ENCODE measurements at places on chromosomes 6 and 20.

- no peak for DNase-seq
These were observed 431.9 kb upstream of the JARID2 start for GRCh38 chr6:14814016-14814415.

GRCh38 chr6:43628393-43629103, 516 bp downstream of the GTPBP2 start:
- DNase-seq: peak; percentile 63

DNA sequence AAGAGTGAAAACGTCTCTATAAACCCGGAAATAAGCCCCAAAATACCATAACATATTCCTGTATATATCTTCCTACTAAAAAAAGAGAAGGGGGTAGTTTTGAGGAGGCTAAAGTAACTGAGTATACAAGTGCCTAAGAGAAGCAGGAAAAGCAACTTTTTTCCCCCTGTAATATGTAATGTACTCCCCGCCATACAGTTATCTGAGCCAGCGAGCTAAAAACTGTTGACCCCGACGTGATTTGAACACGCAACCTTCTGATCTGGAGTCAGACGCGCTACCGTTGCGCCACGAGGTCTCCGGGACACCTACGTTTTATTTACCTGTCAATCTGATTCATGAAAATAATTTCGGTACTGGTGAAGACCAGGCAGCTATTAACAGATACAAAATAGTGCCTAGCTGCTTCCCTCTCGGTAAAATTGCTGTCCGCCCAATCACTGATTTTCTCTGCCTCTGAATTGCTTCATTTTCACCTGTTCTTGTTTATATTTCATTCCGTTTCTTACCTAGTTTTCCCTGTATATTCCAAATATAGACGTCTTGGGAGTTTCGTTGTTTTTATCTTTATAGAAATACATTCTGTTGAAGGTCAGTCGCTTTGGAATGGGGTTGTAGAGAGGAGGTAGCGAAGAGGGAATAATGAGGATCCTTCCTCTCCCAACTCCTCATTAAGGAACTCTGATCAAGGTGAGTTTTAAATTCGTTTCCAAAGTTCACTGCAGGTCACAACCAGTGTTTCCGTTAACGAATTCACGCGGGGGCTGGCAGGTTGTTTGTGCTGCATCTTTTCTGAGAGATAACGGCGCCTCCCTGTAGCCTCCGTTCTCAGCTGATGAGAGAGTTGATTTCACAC, 33.6 kb upstream of the BTN3A2 start:
- DNase-seq: peak; percentile 61

- DNase-seq: no peak
These were observed 172.2 kb downstream of the ARID1B start for GRCh38 chr6:156949376-156949775.

DNA sequence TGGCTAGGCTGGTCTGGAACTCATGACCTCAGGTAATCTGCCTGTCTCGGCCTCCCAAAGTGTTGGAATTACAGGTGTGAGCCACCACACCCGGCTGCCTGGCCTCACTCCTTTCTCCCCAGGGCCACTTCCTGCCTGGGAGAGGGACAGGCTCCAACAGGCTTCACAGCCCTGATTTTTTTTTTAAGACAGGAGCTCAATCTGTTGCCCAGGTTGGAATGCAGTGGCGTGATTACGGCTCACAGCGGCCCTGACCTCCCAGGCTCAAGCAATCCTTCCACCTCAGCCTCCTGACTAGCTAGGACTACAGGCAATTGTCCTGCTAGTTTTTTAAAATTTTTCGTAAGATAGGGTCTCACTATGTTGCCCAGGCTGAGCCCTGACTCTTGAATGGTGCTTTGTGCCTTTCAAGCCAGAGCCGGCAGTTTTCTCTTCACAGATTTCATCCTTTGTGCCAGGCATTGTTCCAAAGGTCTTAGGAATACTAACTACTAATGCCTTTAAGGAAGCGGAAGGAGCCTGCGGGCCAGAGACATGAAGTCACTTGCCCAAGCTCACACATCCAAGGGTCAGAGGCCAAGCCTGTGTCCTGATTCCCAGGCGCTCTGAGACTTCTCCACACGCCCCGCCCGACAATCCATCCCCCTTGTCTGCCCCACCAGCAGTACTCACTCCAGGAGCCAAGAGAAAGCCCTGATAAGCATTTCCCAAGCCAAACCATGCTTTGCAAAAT, 19.2 kb downstream of the CAPN11 start:
- no peak for DNase-seq

GRCh38 chr6:129695373-129696027, 14.5 kb downstream of the ARHGAP18 start:
- DNase-seq: no peak

DNA sequence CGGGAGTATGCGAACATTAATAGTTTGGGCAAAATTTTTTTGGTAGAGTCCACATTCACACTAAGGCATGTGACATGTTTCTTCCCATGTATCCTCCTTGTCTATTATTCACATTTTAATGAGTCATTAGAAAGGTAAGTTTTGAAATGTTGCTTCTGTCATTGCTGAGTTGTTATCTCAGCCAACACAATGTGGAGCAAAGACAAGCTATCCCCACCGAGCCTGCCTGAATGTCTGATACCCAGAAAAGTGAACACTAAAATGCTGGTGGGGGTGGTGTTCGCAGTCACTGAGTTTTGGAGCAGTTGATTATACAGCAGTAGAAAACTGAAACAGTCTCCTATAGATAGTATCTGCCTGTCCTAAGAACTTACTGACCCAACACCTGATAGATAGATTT, 68.3 kb upstream of the ASF1A start:
- no peak for DNase-seq

GRCh38 chr20:63740627-63741353, 1.2 kb downstream of the SLC2A4RG start:
- DNase-seq: peak; percentile 45

GRCh38 chr6:11318835-11319813, 86.7 kb upstream of the NEDD9 start:
- DNase-seq: no peak

GRCh38 chr20:50309280-50309763, 118.7 kb downstream of the CEBPB start:
- no peak for DNase-seq

GRCh38 chr6:127893541-127893940, 7.3 kb downstream of the THEMIS start:
- DNase-seq: peak; percentile 45

- DNase-seq: no peak
These were observed 4.4 kb upstream of the ARFGAP1 start for GRCh38 chr20:63268256-63268655.

- DNase-seq: no peak
These were observed 12.6 kb downstream of the MCM3 start for GRCh38 chr6:52271852-52272460.

- no peak for DNase-seq
These were observed 294.8 kb downstream of the GMDS start for GRCh38 chr6:1950631-1951030.

GRCh38 chr20:53981752-53982437, 88.5 kb downstream of the BCAS1 start:
- DNase-seq: peak; percentile 20

DNA sequence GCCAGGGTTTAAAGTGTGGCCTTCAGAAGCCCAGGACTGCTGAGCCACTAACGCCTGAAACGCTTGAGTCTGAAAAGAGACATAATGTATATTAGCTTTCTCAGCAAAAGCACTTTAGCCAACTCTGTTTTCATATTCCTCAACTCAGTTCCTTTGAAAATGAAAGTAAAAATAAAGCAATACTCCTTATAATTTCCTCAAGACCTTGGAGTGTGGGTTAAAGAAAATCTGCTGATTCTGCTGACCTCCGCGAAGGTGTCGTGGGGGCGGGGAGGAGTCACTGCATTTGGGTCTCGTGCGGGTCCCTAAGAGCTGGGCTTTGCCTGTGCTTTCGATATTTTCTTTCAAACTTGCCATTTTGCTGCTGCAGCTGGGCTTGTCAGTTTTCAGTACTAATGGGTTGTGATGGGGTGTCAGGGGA, 142.2 kb upstream of the ARID1B start:
- no peak for DNase-seq

DNA sequence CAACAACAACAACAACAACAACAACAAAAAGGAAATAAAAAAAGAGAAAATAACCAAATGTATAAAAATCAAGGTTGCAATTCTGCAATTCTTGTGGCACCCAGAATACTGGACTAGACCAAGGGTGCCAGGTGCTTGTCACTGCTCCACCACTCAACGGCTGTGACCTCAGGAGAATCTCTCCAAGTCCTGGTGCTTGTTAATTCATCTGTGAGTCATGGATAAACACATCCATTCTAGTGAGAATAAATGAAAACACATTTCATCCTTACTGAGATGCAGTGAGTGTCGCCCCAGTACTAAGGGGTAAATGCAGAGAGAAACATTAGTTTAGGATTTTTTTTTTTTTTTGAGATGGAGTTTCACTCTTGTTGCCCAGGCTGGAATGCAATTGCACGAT, 32.0 kb downstream of the HLA-C start:
- no peak for DNase-seq

DNA sequence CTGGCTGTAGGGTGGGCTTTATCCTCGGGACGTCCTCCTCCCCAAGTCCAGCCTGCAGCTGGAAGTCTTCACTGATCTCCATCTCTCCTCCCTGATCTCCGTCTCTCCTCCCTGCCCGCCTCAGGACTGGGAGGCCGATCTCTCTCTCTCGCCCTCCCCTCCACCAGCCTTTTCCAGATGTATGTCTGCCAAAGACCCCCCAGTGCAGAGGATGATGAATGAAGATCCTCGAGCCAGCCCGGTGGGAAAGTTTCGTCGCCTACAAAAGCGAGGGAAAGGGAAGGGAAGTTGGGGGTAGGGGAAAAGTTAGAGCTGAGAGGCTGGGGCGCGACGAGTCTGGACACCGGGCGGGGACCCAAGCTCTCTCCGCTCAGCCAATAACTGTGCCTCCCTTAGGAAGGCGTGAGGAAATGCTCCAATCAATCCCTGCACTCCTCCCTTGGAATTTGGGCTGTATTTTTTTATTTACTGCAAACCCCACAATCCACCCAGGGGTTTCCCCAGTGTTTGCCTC, 595 bp upstream of the SRF start:
- no peak for DNase-seq

DNA sequence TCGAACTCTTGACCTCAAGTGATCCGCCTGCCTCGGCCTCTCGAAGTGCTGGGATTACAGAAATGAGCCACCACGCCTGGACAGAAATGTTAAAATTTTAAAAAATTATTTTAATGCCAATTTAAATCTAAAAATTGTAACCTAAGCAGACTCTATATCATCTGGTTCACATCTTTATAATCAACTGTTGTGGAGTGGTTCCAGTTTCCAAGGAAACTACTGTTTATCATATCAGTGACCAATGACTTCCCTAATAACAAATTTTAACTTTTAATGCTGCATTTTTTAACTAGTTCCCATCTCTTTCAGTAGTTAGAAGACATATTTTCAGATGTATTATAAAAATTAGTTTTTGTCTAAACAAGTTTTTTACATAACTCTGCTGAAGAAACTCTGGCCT, 5.2 kb upstream of the BTN3A2 start:
- no peak for DNase-seq

DNA sequence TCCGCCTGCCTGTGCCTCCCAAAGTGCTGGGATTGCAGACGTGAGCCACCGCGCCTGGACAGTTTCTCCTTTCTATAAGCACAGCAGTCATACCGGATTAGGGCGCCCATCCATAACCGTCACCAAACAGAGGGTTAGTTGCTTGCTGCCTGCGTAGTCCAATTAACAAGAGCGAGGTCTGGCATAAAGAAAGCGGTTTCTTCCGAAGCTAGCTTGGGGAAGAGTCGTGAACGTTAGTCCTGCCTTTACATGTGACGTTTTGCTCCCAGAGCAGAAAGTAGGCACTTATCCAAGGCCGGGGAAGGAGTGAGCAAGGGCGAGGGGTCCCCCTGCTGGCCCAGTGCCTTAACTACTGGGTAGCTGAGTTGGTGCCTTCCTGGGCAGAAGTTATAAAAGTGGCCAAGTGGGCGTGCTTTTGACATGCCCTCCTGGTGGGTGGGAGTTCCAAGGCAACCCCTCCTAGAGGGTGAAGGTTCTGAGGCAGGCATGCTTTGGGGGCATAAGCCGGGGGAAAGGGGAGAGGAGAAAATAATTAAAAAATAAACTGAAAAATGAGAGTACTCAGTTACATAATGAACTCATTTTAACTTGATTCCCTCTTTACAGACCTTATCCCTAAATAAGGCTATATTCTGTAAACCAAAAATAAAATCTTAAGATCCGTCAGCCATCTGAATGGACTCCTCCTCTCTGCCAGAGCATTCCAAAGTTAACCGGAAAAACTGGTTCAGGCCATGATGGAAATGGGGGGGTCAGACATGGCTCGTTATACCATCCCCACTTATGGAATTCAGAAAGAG, 88.0 kb downstream of the FAM217A start:
- peak; percentile 83 for DNase-seq

- no peak for DNase-seq
These were observed 10.6 kb upstream of the FAM8A1 start for GRCh38 chr6:17589406-17590096.

GRCh38 chr6:1667012-1667804, 57.5 kb downstream of the FOXC1 start:
- no peak for DNase-seq

DNA sequence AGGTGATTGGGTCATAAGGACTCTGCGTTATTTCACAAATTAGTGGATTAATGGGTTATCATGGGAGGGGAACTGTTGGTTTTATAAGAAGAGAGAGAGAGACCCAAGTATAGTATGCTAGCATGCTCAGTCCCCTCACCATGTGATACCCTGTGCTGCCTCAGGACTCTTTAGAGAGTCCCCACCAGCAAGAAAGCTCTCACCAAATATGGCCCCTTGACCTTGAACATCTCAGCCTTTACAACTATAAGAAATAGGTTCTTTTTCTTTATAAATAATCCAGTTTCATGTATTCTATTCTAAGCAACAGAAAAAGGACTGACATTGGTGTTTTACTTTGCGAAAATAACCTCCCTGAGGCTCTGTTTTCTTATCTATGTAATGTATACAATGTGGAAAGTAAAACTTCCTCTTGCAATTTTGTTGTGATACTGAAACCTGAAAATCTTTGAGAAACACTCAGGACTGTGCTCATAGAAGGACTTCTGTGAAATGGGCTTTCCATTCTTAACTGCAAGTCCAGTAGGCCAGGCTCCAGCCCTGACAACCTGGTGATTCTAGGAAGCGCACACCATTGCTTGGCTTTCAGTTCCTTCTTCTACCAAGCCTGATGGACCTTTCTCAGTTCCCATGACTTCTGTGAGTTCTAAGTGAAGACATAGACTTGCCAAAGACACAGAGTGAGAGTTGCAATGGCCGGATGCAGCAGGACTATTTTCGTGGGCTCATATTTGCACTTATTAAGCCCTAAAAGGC, 21.9 kb downstream of the SIRPD start:
- DNase-seq: no peak

GRCh38 chr6:53107091-53107490, 41.5 kb downstream of the GCM1 start:
- DNase-seq: no peak

- no peak for DNase-seq
These were observed 529.6 kb downstream of the ADGRB3 start for GRCh38 chr6:69164564-69165229.

- no peak for DNase-seq
These were observed 36.8 kb upstream of the RNF24 start for GRCh38 chr20:4052139-4052480.

DNA sequence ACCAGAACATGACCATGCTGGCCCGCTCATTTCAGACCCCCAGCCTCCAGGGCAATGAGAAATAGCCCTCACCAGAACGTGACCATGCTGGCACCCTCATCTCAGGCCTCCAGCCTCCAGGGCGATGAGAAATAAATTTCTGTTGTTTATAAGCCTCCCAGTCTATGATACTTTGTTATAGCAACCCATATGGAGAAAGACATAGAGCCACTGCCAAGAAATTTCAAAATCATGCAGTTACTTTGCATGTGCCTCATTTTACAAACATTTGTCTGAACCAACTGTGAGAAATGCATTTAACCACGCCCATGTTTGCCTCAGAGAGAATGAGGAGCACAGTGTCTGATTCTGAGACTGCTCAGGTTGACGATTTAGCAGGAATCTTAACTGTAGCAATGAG, 15.5 kb downstream of the CYP39A1 start:
- DNase-seq: no peak

All from stimulated activated CD4-positive, alpha-beta T cell treated with anti-CD3 and anti-CD28 coated beads, Interleukin-2, amount 100 ng/mL, for 24 hours (primary cell).